ENCODE measurements at places on chromosomes 1 and 21.

DNA sequence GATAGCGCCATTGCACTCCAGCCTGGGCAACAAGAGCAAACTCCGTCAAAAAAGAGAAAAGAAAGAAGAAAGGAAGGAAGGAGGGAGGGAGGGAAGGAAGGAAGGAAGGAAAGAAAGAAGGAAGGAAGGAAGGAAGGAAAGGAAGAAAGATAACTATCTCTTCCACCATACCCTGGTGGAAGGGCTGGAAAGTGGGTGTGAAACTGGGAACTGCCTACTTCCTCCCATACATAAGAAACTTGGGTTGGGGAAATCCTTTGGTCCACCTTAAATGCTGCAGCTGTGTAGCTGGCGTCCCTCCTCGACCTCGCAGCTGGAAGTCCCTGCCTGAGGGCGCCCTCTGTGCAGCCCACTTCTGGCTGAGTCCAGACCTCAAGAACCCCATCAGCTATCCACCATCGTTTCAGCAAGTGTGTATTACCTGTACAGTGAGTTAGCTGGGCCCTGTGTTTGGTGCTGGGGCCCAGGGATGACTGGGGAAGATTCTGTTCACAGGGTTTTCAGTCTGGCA is 4.6 kb upstream of the FAM167B start:
- peak; percentile 28 for DNase-seq

- DNase-seq = peak; percentile 90
Observed at GRCh38 chr1:20037877-20038276, 32.1 kb upstream of the PLA2G5 start.

DNA sequence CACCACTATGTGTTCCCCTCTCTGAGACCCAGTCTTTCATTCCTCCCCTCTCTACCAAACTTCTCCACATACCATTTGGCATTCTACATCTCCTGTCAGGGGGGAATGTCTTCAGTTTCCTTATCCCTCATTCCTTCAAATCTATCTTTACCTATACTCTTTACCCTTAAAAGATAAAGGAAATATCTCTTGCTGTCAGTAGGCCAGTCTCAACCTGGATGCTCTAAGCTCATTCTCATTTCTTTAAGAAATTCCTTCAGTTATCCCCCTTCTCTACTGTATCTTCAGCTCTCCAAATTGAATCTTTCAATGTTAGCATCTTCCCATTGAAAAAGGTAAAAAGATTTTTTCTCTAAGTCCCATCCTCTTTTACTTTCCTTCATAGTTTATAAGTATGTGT is 6.5 kb downstream of the RO60 start:
- DNase-seq = no peak

DNA sequence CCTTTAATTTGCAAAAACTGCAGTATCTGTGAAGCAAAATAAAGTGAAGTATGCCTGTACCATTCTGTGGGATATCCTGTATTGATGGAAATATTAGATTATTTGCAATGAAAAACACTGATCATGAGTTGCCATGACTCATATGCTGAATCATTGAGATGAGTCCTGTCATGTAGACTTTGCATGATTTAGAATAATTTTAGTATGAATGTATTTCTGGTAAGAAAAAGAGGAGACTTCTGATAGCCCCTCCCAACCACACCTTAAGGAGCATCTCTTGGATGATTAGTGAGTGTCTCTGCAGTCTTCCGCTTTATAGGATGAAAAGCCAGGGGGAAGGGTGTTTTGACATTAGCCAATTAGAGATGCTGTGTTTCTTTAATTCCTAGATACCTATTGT is 55.2 kb upstream of the PTGS2 start:
- no peak for DNase-seq

GRCh38 chr1:112285746-112286145 is 110.3 kb upstream of the CTTNBP2NL start:
- no peak for DNase-seq

DNA sequence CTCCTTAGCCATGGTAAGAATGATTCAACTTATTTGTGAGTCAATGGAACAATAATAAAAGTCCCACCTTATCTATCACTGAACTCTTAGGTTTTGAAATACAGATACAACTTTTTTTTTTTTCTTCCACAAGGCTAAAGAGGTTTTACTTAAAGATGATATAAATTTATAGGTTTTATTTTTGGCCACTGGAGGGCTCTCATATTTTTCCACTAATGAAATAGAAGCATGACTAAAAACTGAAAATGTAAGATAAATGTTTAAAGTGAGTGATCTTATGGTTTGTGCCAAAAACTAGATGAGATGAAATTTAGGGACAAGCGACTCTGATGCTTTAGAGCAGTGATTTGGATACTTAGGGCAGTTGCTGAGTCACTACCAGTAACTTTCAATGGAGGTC is 499.0 kb downstream of the NUF2 start:
- no peak for DNase-seq

DNA sequence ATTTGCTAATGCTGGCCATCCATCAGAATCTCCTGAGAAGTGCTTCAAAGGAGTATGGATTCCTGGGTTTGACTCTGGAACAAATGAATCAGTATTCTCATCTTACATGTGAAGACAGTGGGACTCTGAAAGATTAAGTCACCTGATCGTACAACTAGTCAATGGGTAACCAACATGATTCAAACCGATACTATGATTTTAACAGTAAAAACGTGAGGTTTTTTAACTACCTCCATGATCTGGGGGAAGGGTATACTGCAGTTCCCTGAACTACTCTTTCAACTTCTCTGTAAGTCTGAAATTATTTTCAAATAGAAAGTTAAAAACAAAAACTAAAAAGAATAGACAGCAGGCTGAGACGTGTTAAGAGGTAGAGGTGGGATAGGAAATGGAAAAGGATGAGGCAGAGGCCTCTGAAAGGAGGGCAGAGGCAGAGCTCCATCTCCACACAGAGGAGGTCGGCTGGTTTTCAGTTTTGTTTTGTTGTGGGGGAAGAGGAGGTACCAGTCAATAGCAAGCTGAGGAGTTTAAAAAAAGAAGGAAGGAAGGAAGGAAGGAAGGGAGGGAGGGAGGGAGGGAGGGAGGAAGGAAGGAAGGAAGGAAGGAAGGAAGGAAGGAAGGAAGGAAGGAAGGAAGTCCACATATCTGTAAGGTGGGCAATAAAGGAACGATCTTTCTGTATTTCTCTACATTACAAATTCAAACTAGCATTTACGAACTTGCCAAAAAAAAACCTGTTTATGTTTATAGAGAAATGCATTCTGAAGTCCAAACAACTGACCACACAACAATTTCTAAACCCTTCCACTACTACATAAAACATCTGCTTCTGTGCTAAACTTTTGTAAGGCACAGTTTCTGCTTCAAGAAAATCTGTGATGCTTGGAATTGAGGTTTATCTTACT is 213.1 kb downstream of the RERE start:
- no peak for DNase-seq

- peak; percentile 64 for DNase-seq
Observed at GRCh38 chr1:240027059-240027462, 64.6 kb upstream of the FMN2 start.

DNA sequence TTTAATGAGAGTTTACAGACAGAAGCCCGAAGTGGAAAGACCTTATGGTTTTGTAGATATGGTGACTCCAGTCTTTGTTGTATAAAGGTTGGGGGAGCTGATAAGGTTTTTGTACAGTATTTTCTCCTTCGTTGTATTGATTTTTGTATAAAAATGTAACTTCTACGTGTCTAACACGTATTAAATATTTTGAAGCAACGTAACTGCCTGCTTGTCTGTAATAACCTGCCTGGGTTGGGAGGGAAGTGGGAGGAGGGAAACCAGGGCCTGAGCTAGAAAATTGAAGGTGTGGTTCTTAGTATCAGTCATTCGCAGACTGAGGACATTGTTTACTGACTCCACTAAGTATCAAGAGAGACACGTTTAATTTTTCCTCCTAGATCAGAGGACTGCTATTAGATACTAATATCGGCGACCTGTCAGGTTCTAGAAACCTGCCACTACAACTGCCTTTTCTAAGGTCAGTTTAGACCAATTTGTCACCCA is 2.2 kb downstream of the IER5 start:
- peak; percentile 54 for DNase-seq

DNA sequence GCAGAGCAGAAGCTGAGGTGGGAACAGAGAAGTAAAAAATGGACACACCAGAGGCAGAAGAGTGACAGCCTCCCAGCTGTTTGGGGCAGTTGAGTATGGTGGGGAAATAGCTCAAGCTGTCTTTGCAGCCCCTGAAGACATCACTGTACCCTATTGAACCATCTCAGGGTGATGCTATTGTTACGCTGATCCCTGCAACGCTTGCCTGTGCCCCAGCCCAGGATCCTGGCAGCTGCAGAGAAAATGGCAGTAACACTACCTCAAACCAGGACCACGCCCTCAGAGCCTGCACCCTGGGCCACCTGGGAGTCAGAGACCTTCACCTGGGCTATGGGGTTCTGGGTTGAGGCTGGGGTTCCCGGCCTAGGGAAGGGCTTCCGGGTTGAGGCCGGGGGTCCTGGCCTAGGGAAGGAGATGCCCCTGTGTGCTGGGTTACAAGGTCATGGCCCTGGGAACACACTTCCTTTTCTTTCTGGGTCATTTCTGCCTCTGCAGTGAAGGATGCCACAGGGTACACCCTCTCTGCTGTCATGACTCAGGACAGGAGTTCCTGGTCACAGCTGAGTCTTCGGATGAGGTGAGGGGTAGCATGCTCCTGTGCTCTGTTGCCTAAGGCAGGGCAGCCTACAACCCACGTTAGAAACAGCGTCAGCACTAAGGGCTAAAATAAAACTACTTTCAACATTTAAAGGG is 11.6 kb downstream of the BSND start:
- DNase-seq = no peak

DNA sequence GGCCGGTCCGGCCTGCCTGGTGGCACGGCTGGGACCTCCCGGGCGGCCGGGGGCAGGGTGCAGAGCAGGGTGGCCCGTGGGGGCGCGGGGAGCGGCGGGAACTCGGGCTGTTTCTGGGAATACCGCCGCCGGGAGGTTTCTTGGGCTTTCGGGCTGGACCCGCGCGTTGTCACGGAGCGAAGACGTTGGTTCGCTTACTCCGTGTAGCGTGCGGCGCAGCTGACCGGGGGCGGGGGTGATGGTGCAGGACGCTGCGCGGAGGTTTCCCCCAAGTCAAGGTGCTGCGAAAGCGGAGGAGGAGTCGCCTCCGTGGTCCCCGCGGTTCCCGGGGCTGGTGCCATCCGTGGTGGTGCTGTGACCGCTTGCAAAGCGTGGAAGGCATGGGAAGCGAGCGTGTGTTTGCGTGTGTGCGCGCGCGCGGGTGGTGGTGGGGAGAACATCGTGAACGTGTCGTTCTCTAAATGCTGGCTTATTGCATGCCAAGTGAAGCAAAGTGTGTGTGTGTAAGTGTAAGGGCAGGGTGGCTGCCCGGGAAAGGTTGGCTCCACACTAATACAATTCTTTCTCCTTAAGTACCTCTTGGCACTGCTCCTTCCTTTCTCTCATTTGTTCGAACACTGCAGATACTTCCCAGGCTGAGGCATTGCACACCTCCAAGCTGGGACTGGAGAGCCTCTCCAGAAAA is 1.1 kb downstream of the RYR2 start:
- DNase-seq = no peak

GRCh38 chr21:20572582-20572981 is 425.6 kb upstream of the NCAM2 start:
- DNase-seq = no peak

DNA sequence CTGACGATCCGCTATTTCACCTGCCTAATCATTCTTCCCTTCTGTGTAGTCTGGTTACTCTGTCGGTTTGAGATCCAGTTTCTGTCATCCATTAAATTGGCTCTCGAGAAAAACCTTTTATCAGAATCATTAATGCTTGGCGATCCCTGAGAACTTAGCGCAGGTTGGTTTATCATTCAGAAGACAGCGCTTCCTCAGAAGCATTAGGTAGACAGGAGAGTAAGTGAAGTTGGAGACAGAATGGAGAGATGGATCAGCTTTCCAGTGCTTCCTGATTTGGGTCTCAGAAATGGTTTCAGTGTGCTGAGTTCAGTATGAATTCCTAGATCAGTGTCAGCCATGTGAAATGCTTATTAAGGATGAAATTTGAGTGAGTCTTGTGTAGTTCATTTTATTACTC is 1.3 kb downstream of the USP1 start:
- peak; percentile 38 for DNase-seq

DNA sequence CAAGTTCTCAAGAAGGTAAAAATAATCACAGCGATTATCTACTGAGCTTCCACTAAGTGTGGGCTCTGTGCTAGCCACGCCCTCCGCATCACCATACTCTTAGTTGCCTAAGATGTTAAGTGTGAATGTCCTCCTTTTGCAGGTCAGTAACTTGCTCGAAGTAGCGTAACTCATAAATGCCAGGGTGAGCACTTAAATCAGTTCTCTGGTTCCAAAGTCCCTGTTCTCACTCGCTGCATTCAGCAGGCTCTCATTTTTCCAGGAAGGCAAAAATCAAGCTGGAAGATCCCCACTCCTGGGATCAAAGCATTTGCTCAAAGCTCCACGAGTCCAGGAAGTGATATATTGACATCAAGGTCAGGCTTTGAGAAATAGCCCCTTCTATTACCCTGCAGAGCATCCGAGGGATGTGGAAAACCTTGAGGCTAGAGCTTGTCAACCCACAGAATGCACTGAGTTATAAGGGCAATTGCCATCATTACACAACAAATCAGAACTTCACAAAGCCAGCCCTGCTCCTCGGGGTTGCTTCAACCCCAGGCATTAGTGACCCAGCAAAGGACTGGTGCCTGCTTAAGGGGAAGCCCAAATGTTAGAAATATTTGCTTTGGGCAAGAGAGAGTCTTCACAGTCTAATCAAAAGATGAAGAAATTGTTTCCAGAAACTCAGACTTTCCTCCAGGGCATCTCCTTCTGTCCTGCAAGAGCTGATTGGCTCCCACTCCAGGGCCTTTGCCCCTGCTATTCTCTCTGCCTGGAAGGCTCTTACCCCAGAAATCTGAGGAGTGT is 19.5 kb downstream of the SLC30A1 start:
- DNase-seq = no peak

DNA sequence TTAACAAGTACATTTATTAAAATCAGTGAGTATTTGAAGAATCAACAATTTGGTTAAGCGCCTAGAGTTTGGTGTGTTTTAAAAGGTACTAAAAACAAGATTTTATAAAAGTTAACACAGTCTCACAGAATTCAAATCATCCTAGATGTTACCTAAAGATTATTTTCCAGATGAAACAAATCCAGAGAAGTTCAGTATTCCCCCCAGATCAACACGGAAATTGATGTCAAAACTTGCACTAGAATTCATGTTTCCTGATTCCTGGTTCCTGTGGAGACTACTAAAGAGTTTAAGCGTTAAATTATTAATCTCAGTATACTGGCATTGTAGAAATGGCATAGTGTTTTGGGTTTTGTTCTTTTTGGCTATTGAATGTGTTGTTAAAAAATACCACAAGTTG is 1.4 kb downstream of the PTBP2 start:
- no peak for DNase-seq

GRCh38 chr1:96365596-96366390 is 355.8 kb upstream of the PTBP2 start:
- DNase-seq = peak; percentile 71

DNA sequence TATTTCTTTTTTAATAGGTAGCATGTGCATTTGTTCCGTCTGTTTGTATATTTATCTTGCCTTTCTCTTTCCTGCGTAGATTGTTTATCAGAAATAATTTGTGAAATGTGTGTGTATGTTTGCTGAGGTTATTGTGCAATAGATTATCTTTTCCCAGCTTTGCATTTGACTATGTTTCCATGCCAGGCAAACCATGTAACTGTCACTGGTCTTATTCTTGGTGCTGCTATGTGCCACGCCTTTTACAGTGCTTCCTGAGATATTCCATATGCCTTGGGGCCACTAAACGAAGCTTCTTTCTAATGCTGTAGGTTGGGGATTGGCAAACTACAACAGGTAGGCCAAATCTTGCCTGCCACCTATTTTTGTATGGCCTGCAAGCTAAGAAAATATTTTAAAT is 598.8 kb downstream of the PLPP3 start:
- no peak for DNase-seq

Measured in M059J (cell line).